CD4-positive, alpha-beta T cell treated with Interferon alpha-2 for 1 hour (primary cell): ENCODE measurements at places on chromosomes 11 and 22.

GRCh38 chr22:49664891-49665290 is 162.8 kb downstream of the BRD1 start:
- DNase-seq = no peak

DNA sequence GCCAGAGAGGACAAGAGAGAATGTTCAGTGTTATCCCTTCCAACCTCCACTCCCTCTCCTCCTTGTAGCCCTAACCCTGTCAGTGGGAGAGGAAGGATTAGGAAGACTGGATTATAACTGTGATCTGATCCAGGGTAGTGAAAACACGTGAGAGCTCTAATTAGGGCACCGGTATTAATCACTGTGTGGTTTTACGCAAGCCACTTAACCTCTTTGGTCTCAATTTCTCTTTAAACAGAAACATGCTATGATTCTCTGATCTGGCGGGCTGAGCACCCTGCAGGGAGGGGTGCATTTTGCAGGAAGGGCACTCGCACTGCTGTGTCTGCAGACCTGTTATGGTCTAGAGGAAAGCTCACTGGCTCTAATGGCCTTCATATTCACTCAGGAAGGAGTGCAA is 11.5 kb downstream of the RPL27A start:
- DNase-seq = no peak

DNA sequence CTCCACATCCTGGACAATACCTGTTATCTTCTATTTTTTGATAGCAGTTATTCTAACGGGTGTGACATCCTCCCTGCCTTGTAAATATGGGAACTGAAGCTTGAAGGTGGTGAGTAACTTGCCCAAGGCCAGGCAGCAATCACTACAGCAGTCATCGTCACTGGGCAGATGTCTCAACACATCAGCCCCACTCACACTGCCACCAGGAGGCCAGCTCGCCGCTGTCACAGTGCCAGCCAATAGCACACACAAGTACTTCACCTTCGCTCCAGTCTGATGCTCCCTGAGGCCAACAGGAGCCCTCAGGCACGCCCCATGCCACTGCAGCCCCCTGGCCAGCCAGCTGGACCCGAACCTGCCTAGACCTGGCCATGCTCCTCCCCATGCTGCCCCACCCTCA is 4.9 kb upstream of the TTLL1 start:
- DNase-seq = peak; percentile 43

- no peak for DNase-seq
Observed at GRCh38 chr11:66860449-66860831, 3.6 kb downstream of the LRFN4 start.
